NCI-H460 (cell line): ENCODE measurements at places on chromosomes 7 and 10. TPM values are rescaled to one million over a fixed set of nuclear protein-coding genes. Genes with fewer than 3 reads are reported as not detected.

The SEMA3A gene
- total RNA-seq = 61.7 and 73.9 TPM in 2 replicates

The OR2A42 gene
- total RNA-seq = not detected in 2 replicates

The SPDYE11 gene
- 0.54 and 0.55 TPM in 2 replicates for total RNA-seq

The LIPF gene
- total RNA-seq = not detected in 2 replicates

The C10orf67 gene
- 0.09 TPM in 1 of 2 replicates, not detected in the other for total RNA-seq

The MAGI2 gene
- 1.1 and 1.7 TPM in 2 replicates for total RNA-seq

The LHPP gene
- 1.6 and 2.9 TPM in 2 replicates for total RNA-seq

The OR6B1 gene
- total RNA-seq = not detected in 2 replicates
